Stimulated activated CD4-positive, alpha-beta T cell treated with anti-CD3 and anti-CD28 coated beads, Interleukin-15, amount 100 ng/mL, for 1 hour (primary cell): ENCODE measurements at places on chromosomes 7 and 10.

DNA sequence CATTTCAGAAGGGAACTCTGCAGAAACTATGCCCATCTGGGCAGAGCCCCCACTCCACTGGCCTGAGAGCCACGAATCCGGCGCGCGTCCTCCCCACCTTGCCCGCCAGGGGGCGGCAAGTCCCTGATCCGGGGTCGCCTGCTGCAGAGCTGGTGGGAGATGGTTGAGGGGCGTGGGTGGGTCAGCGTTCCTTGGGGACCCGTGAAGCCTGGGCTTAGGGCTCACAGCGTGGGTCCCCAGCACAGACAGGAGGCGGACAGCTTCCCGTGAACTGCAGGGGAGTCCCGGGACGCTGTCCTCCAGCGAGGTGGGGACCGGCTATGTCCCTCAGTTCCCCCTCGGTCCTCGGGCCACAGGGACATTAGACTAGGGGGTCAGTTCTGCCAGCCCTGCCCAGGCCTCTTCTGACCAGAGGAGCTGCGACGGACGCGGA, 585 bp upstream of the POP7 start:
- DNase-seq = peak; percentile 71

DNA sequence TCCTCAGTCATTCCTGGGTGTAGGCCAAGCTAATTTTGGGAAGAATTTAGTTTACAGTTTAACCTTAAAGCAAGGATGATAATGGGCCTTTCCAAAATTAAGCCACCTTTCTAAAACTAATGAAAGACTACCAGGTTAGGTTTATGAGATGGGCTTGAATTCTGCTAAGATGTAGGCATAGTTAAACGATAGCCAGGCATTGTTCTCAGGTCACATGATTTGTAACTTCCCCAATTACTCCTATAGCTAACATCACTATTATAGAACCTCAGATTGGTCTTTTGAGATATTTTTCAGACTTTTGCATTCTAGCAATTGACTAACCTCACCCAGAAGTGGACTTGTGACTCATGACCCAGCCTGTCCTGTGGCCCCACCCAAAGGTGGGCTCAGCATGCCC, 7.0 kb upstream of the NUB1 start:
- no peak for DNase-seq

GRCh38 chr7:11458736-11459483, 373.1 kb downstream of the THSD7A start:
- no peak for DNase-seq

DNA sequence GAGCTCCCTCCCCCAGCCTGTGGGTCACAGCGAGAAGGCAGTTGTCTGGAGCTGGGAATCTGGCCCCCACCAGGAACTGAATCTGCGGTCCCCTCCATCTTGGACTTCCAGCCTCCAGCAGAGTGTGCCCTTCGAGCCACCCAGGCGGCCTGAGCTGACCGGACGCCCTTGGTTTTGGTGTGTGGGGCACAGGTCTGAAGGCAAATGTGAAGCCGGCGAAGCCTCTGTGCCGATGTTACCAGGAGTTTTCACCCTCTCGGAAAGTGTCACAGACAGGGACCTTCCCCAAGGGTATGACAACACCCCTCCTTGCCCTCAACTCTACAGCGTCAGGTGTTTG, 109.1 kb downstream of the DNAJB6 start:
- DNase-seq = no peak

DNA sequence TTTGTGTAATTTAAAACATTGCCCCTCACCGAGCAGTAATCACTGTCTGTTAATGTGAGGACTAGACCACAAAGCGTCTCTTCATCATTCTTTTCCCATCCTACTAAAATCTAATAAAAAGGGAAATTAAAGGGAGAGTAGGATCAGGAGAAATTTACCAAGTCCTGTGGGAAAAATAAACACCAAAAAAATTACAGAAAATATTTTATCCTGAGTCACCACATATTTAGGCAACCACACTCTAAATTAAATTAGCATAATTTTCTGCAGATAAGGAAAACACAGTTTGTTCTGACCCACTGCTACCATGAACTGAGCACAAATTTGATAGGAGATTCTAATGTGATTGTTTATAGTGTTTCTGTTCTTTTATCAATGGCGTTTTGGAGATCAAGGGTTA, 49.3 kb downstream of the CCDC6 start:
- no peak for DNase-seq

DNA sequence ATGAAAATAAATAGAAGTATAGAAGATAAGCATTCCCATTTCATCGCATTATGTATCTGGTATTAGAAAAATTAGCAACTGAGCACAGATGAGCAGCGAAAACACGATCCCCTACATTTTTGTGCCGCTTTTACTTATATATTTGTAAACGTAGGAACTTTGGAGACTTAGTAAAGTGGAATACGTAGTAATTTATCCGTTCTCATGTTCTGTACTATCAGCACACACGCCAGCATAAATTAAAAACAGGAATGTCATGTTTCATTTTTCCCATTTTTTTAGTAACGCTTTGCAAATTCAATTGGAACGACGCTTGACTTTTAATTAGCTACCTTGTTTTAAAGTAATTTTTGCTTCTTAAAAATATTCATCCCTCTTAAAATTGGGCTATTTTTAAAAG, 2.4 kb downstream of the ZNRF2 start:
- no peak for DNase-seq

GRCh38 chr7:156002362-156003066, 190.3 kb upstream of the SHH start:
- no peak for DNase-seq
